Activated CD4-positive, alpha-beta memory T cell treated with anti-CD3 and anti-CD28 coated beads for 36 hours (primary cell): ENCODE measurements at places on chromosomes 7 and 10. TPM values are rescaled to one million over a fixed set of nuclear protein-coding genes. Genes with fewer than 3 reads are reported as not detected.
A peak's percentile ranks its signal among the peaks of the same experiment; 100 is the strongest.

- no peak overlapping the region for H3K4me3 ChIP-seq
- no peak for DNase-seq
- H3K4me1 ChIP-seq, result no peaks in the 10 kb centered on the region
- H3K27me3 ChIP-seq, result no peaks in the 10 kb centered on the region
- no peak overlapping the region for H3K27ac ChIP-seq
Observed at GRCh38 chr10:16867556-16867955, 50.3 kb upstream of the RSU1 start.

DNA sequence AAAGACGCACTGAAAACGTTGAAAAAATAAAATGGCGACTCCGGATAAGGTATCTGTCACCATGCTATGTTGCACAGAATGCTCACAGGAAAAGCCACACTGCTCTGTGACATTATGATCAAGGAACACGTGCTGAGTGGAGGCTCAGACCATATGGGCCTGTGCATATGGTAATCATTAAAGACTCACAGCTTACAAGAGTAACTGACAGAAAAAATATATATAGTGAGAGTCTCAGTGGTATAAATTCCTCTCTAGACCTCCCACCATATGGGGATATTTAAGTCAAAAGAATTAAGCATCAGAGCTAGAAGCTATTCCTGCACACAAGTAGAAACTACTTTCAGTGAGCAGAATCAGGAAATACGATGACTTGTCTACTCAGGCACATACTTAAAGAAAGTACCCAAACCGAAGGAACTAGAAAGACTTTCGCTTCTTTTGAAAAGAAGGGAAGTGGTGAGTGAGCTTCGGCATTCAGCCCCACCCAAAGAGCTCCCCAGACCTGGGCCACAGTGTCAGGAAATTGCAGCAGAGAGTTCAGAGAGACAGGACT lies 65.1 kb upstream of the MPP7 start:
- H3K4me1 ChIP-seq, result peaks cover 45% of the 10 kb centered on the region
- no peaks in the 10 kb centered on the region for H3K27me3 ChIP-seq
- peak overlapping the region; percentile 86 for H3K27ac ChIP-seq
- H3K36me3 ChIP-seq, result peaks cover 1% of the 10 kb centered on the region
- DNase-seq, result peak; percentile 76

The MSMB gene
- total RNA-seq, result not detected

DNA sequence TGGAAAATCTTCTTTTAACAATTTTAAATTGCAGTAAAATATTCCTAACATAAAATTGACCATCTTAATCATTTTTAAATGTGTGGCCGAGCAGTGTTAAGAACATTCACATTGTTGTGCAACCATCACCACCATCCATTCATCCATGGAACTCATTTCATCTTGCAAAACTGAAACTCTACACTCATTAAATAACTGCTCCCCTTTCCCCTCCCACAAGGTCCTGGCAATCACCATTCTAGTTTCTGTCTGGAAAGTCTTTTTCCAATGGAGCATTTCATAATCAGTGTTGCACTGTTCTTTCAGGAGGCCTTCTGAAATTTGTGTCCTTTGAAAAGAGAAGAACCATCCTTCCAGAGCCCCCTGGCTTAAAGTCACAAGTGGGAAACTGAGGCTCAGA lies 233.1 kb downstream of the PLXNA4 start:
- no peak overlapping the region for H3K4me3 ChIP-seq
- H3K4me1 ChIP-seq, result no peaks in the 10 kb centered on the region
- DNase-seq, result no peak
- H3K36me3 ChIP-seq, result no peaks in the 10 kb centered on the region
- no peak overlapping the region for H3K27ac ChIP-seq

- no peaks in the 10 kb centered on the region for H3K36me3 ChIP-seq
- H3K4me3 ChIP-seq, result no peak overlapping the region
- peaks cover 20% of the 10 kb centered on the region for H3K27me3 ChIP-seq
Observed at GRCh38 chr10:34778237-34778636, 36.9 kb downstream of the PARD3 start.

DNA sequence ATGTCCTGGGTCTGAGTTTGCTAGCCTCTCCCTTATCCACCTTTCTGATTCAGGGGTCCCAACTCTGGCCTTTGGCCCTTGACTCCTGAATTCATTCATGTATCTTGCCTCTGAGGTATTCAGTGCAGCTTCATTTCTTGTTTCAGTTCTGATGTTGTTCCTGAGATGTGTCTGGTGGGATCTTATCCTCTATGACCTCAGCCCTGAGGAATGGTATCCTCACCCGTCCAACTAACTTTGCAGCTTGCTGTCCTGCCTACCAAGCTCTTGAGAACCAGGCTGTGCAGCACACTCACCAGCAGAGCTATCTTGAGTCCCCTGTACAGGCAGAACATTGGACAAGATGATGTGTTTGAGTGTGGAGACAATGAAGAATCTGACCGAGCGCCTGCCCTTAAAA lies 13.8 kb downstream of the SUFU start:
- no peak for DNase-seq
- H3K4me1 ChIP-seq, result peaks cover 9% of the 10 kb centered on the region
- H3K27me3 ChIP-seq, result no peaks in the 10 kb centered on the region
- H3K4me3 ChIP-seq, result no peak overlapping the region
- H3K27ac ChIP-seq, result no peak overlapping the region

DNA sequence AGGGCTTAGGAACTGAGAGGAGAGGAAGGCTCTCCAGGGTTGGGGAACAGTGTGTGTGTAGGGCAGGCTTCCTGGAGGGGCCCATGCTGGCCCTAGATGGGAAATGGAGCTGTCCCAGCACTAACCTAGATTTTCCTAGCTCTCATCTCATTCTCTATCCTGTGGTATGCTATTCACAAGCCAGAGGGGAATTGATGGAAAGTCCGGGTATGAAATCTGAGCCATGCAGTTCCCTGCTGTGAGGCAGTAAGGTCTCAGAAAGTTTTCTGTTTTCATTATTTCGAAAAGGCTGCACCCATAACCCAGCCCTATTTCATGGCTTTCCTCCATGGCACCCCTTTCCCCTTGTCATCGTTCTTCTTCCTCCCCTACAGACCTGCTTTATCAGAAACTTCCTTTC lies 220.3 kb downstream of the RPS24 start:
- H3K36me3 ChIP-seq, result no peaks in the 10 kb centered on the region
- H3K27ac ChIP-seq, result no peak overlapping the region

DNA sequence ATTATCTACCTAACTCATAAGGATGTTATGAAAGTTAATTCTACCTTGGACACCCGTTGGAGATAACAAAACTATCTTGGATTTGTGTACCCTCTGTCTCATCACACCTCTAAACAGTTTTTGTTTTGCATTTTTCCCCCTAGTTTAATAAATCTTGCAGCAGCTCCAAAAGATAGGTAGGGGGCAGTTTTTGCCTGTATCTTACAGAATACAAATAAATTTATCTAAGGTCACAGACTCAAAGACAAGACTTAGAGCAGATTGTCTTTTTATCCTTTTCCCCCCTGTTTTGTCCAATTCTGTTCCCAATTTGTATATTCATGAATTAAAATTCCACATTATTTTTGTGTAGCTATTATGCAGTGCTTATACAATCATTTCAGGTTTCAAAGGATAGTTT lies 5.0 kb upstream of the SORCS1 start:
- no peak for DNase-seq
- no peaks in the 10 kb centered on the region for H3K4me1 ChIP-seq
- H3K27ac ChIP-seq, result no peak overlapping the region

DNA sequence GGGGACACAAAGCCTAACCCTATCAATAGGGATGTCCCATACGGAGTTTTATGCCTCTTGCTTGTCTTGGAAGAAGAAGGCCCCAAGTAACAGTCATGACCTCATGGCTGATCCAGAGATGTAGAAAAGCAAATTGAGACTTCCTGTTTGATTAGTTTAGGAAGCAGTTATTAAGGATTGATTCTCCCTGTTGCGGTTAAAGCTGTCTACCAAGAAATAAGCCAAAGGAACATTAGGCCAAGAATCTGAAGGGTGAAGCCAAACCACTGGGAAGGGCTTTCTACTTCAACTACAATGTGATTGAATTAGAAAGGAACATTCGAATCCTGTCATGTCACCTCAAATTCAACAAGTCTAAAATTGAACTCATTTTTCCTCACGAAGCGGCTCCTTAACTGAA lies 60.5 kb upstream of the AGBL3 start:
- no peak for DNase-seq
- H3K4me3 ChIP-seq, result no peak overlapping the region
- no peaks in the 10 kb centered on the region for H3K27me3 ChIP-seq
- H3K4me1 ChIP-seq, result no peaks in the 10 kb centered on the region
- no peaks in the 10 kb centered on the region for H3K36me3 ChIP-seq

The SFRP4 gene
- total RNA-seq, result not detected

DNA sequence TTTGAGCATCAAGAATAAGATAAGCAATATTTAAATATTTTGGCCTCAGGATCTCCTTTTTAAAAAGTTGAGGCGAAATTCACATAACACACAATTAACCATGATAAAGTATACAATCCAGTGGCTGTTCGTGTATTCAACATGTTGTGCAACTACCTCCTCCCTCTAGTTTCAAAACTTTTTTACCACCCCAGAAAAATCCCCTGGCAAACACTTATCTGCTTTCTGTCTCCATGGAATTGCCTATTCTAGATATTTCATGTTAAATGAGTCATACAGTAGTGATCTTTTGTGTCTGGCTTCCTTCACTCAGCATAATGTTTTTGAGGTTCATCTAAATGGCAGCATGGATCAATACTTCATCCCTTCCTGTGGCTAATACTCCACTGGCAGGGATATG lies 31.8 kb upstream of the IL15RA start:
- no peak overlapping the region for H3K4me3 ChIP-seq
- H3K27me3 ChIP-seq, result peaks cover 2% of the 10 kb centered on the region
- H3K4me1 ChIP-seq, result peaks cover 36% of the 10 kb centered on the region
- H3K36me3 ChIP-seq, result peaks cover 37% of the 10 kb centered on the region
- DNase-seq, result no peak
- no peak overlapping the region for H3K27ac ChIP-seq

GRCh38 chr10:62302760-62303159 lies 34.1 kb upstream of the RTKN2 start:
- peaks cover 2% of the 10 kb centered on the region for H3K36me3 ChIP-seq
- H3K4me3 ChIP-seq, result no peak overlapping the region
- no peak overlapping the region for H3K27ac ChIP-seq
- H3K27me3 ChIP-seq, result no peaks in the 10 kb centered on the region

The MPP7 gene
- 12.8 TPM for total RNA-seq

- H3K4me1 ChIP-seq, result peaks cover 62% of the 10 kb centered on the region
- peak; percentile 48 for DNase-seq
- no peaks in the 10 kb centered on the region for H3K27me3 ChIP-seq
- peaks cover 35% of the 10 kb centered on the region for H3K36me3 ChIP-seq
- H3K4me3 ChIP-seq, result peak overlapping the region; percentile 93
- peak overlapping the region; percentile 100 for H3K27ac ChIP-seq
Observed at GRCh38 chr7:604884-605531, 85.4 kb upstream of the PDGFA start.

DNA sequence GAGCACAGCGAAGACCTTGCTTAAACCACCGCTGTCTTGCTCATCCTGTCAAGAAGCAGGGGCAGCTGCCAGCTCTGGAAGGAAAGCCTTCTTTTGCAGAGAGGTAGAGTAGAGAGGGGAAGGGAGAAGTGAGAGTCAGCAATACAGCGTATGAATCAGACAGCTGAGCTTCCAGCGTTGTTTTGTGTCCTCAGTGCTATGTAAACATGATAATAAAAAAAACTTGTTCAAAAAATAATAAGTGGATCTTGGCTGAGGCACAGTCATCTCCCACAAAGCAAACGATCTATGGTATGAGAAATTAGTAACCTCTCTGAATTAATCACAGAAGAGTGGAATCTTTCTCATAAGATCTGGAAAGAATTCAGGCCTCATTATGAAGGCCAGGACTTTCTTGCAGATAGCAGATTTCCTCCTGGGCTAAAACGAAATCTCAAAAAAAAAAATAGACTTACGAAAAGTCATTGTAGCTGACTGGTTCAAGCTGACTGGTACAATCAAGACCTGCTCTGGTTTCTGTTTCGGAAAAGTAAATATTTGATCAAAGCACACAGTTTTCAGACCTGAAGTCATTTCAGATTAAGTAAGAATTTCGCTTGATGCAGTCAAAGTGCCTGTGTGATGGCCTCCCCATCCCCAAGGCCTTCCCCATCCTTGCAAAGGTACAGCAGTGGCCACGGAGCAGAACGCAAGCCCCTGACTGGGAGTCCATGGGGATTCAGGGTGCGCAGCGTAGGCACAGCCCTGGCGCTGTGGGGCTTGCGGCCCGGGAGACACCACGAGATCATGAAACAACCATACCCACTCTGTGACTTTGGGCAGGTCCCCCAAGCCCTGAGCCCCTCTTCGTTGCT lies 29.4 kb downstream of the CHST15 start:
- no peak for DNase-seq
- no peaks in the 10 kb centered on the region for H3K36me3 ChIP-seq
- no peak overlapping the region for H3K27ac ChIP-seq
- H3K4me3 ChIP-seq, result no peak overlapping the region
- H3K4me1 ChIP-seq, result peaks cover 4% of the 10 kb centered on the region
- H3K27me3 ChIP-seq, result peaks cover 3% of the 10 kb centered on the region
